Lower lobe of right lung (tissue), 2 donors: ENCODE measurements at places on chromosomes 7 and 10. TPM values are rescaled to one million over a fixed set of nuclear protein-coding genes. Genes with fewer than 3 reads are reported as not detected.

DNA sequence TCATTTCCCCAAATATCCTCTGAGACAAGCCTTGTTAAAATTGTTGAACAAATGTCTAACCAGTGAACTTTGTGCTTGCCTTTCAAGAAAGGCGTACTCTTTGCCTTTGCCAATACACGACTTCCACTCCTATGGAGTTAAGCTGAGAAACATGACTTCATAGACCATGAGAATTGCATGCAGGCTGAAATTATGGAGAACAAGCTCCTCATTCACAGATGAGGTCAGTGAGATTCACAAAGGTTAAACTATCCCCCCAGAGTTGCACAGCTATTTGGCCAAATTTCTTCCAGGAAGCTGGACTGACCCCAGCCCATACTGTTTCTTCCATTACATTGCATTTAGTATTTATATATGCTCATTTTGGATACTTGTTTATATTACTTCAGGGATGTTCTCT, 221.4 kb upstream of the SEMA3C start:
- no peak overlapping the region for H3K27ac ChIP-seq
- H3K36me3 ChIP-seq = no peaks in the 10 kb centered on the region
- no peaks in the 10 kb centered on the region for H3K27me3 ChIP-seq
- H3K4me3 ChIP-seq = no peak overlapping the region
- H3K4me1 ChIP-seq = no peaks in the 10 kb centered on the region

GRCh38 chr10:13139150-13139549, 22.2 kb upstream of the MCM10 start:
- no peak for DNase-seq
- H3K4me3 ChIP-seq = no peak overlapping the region
- no peak overlapping the region for H3K27ac ChIP-seq
- peaks cover 65% of the 10 kb centered on the region for H3K36me3 ChIP-seq
- no peaks in the 10 kb centered on the region for H3K27me3 ChIP-seq
- no peaks in the 10 kb centered on the region for H3K4me1 ChIP-seq

Gene GRM8
- not detected for total RNA-seq

DNA sequence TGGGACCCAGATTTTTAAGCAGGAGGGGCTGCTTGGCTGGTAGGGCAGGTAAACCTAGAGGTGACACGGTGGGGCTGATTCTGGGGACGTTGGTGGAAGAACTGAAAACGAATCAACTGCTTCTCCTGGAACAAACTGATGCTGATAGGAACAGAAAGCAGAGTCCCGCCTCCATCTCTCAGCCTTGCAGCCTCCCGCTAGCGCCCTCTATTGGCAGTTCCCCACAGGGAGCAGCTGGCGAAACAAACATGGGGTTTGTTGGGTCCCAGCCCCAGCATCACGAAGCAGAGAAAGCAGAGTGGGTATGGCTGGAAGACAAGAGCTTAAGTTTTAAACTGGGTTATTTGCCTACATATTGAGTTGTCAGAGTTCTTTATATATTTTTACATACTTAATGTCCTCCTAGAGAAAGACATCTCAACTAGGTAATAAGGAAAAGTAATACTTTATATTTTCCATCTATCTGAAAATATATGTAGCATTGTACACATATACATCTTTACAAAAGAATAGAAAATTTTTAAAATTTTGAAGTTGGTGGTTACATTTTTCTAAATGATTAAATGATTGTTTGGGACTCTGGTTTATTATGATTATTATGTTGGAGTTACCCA, 42.3 kb upstream of the FOXI2 start:
- H3K36me3 ChIP-seq = no peaks in the 10 kb centered on the region
- peaks cover 3% of the 10 kb centered on the region for H3K27me3 ChIP-seq
- no peak overlapping the region for H3K27ac ChIP-seq

Gene MRPS17
- total RNA-seq = 10.2 TPM

DNA sequence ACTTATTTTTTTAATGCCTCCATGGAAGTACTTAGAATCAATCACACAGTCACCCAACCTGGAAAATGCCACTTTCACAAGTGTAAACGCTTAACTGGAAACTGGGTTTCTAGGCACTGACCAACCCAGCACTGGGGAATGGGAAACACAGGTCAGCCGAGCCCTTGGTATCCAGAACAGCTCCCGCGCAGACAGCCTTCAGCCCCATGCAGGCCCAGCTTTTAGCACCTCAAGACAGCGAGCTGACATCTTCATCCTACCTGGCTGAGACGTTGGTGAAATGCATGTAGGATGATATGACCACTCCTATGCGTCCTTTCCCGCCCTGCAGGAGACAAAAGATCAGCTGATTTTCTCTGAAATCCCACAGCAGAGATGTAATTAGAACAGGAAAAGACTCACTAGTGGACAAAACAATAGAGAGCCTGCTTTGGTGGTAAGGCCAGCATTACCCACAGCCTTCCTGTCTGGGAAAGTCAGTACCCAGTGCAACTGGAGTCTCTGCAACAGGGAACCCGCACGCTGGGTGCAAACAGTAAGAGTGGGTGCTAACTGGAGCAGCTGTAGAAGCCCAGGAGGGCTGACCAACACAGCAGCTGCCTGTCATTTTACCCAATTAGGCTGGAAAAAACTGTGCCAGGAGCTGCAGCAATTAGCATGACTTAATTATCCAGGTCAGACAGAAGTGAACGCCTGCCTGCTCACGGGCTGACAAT, 153.7 kb downstream of the TNS3 start:
- H3K27ac ChIP-seq = no peak overlapping the region
- H3K36me3 ChIP-seq = peaks cover 53% of the 10 kb centered on the region
- no peak overlapping the region for H3K4me3 ChIP-seq
- H3K27me3 ChIP-seq = no peaks in the 10 kb centered on the region
- no peaks in the 10 kb centered on the region for H3K4me1 ChIP-seq

- no peaks in the 10 kb centered on the region for H3K36me3 ChIP-seq
- no peaks in the 10 kb centered on the region for H3K27me3 ChIP-seq
- H3K4me1 ChIP-seq = peaks cover 8% of the 10 kb centered on the region
- H3K27ac ChIP-seq = no peak overlapping the region
- no peak overlapping the region for H3K4me3 ChIP-seq
- no peak for DNase-seq
Observed at GRCh38 chr7:43701500-43701854, 27.8 kb downstream of the COA1 start.

GRCh38 chr7:30979027-30979426, 15.3 kb downstream of the GHRHR start:
- H3K4me3 ChIP-seq = no peak overlapping the region
- no peaks in the 10 kb centered on the region for H3K36me3 ChIP-seq
- peaks cover 8% of the 10 kb centered on the region for H3K4me1 ChIP-seq

DNA sequence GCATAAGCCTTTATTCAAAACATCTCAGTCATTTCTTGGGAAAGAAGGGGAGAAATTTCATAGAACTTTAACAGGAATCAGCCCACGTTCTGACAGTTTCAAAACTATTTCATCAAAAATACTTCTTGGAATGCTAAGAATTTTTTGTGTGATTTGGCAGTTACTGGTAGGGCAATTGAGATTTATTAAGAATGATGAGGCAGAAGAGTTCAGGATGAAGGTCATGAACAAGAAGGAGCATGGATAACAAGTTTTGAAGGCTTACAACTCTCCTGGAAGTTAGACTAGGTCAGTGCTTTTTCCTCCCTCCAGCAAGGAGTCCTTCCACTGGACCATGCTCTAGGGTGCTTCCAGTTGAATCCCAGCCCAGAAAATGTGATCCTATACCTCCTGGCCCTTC, 569.9 kb downstream of the ANKRD7 start:
- H3K4me1 ChIP-seq = no peaks in the 10 kb centered on the region
- no peaks in the 10 kb centered on the region for H3K27me3 ChIP-seq
- no peak overlapping the region for H3K27ac ChIP-seq
- no peaks in the 10 kb centered on the region for H3K36me3 ChIP-seq
- no peak for DNase-seq
